ENCODE measurements at places on chromosomes 11 and 22.
A peak's percentile ranks its signal among the peaks of the same experiment; 100 is the strongest.

DNA sequence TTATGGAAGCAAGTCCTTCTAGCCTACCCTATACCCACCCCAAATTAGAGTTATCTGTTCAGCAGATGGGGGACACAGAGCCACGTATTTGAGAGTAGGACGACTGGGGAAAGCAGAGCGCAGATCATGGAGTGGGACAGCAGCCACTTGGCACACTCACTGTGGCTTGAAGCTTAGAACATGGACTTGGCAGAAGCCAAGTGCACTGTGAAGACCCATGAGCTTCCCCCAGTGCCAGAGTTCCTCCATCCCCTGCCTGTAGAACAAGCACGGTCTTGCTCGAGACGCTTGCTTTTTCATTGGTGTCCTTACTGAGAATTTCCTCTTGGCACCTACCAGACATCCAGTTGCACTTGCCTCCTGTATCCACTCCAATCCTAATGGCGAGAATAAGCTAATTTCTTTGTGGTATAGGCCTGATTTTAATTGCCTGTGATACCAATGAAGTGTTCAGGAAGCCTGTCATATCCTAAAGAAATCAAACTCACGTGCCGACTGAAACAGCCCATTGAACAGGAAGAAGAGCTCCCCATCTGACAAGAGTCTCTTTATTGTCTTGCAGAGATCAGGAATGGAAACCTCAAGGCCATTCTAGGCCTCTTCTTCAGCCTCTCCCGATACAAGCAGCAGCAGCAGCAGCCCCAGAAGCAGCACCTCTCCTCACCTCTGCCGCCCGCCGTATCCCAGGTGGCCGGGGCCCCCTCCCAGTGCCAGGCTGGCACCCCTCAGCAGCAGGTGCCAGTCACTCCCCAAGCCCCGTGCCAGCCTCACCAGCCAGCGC lies 166.9 kb downstream of the NAV2 start:
- DNase-seq: no peak

- no peak for DNase-seq
Measured at GRCh38 chr11:88181776-88182175, 6.5 kb upstream of the RAB38 start.

DNA sequence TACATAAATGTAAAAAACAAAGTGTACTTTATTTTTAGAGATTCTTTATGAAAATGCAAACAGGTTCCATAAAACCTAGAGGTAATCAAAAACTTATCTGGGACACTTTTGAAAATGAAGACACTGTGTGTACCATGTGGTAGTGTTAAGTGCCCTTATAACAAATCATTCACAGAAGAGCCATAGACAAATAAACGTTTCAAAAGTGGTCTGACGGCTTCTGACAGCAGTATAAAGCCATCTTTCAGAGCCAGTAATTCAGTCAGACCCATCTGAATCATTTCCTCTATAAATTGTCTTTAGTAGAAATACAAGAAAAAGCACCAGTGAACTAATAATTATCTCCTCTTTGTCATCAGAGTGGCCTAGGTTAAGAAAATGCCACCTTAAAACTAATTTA lies 100.0 kb downstream of the PAX6 start:
- no peak for DNase-seq

DNA sequence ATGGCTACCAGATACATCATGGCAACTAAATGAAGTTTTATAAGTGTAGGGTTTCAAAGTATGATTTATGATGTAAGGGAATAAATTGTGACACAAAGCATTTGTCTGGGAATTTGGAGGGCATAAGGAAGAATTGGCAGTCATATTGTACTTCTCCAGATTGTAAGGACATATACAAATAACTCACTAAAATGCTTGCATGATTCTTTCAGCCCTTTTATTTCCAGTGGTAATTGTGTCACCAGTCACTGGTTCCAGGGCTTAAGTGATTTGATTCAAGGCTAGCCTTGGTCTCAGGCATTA lies 299.4 kb upstream of the ANO5 start:
- DNase-seq: no peak

GRCh38 chr22:25068707-25069106 lies 116.2 kb downstream of the KIAA1671 start:
- no peak for DNase-seq

GRCh38 chr11:2462986-2463765 lies 18.4 kb downstream of the KCNQ1 start:
- DNase-seq: no peak

GRCh38 chr11:2778630-2779498 lies 79.1 kb upstream of the KCNQ1OT1 start:
- DNase-seq: peak; percentile 17

DNA sequence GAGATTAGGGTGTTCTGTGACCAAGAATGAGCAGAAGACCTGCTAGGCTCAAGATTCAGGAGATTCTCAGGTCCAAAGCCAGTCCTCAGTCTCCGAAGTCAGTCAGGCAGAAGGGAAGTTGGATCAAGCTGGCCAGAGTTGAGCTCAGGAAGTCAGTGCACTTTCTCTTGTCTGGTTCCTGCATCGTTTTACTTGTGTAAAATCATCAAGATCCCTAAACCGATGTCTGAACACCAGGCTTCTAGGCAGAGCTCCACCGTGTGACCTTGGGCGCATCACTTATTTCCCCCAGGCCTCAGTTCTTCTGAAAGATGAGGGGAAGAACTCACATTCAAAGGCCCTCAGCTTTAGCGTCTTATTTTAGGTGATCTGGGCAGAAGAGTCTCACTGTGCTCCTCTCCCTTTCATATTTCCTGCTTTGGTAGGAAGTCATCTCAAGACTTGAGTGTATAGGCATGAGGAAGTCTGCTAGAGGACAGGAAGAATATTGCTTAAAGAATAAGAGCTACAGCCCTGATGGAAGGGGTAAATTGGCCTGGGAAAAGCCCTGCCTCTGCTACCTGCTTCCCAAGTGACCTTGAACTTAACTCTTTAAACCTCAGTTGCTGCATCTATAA lies 20.2 kb downstream of the NF2 start:
- peak; percentile 14 for DNase-seq

GRCh38 chr11:122440811-122441665 lies 214.5 kb upstream of the UBASH3B start:
- peak; percentile 10 for DNase-seq

- no peak for DNase-seq
Measured at GRCh38 chr11:133906241-133906640, 50.5 kb downstream of the IGSF9B start.

DNA sequence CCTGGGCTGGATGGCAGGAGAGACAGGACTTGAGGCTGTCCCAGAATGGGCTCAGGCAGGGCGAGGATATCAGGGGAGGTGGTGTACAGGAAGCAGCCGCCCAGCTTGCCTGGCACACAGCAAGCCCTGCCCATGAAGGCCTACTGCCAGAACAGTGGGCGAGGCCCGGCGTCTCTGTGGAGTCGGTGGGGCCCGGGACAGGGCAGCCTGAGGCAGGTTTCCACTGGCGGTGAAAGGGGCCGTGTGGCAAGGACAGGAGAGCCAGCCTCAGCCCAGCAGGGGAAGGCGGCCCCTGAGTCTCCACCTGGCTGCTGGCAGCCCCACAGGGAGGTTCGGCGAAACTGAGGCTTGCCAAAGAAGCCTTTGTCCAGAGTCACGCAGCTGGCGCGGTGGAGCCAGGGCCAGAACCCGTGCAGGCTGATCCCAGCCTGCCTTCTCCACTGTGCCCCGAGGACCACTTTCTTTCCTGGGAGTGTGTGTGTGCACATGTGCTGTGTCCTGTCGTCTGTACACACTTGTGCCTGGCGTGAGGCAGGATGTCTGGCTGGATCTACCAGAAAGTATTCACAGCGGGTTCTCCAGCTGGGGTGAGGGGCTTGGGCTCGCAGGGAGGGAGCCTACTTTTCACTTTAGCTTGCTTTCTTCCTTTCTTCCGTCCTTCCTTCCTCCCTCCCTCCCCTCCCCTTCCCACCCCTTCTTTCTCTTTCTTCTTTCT lies 1.2 kb downstream of the TSPO start:
- DNase-seq: peak; percentile 67

DNA sequence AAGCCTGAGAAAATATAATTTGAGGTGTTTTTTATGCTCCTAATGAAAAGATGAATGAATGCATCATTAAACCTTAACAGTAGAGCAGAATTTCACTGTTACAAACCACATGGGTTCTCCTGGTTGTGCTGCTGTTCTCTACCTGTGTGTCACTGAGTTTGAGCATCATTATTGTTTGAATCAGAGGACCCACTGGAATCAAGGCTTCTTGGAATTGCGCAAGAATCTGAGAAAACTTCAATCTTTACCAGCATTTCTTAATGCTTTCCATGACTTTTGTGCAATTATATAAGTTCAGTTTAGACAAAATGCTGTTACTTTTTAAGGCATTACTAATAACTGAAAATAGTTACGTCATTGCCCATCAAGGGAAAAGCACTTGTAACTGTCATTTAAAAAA lies 18.8 kb upstream of the RBX1 start:
- no peak for DNase-seq
